Activated naive CD8-positive, alpha-beta T cell treated with anti-CD3 and anti-CD28 coated beads for 36 hours (primary cell): ENCODE measurements at places on chromosomes 13 and 19.

DNA sequence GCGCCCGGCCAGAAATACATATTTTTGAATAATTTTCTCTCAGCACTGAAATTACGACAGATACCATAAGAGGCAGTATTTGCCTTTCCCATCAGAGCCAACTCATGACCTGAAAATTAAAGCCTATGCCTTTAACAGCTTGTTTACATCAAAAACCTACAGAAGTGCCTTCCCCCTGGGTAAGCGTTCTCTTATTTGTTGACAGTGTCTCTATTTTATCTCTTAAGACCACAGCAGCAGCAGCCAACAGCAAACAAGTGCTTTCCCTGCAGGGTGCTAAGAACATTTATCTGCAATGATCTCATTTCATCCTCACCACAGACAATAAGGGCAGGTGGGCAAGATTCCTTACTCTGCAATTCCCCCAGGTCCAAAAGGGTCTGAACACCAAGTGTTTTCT lies 6.0 kb downstream of the AKAP8L start:
- H3K27me3 ChIP-seq, result no peaks in the 10 kb centered on the region
- no peak for DNase-seq
- peaks cover 16% of the 10 kb centered on the region for H3K36me3 ChIP-seq

GRCh38 chr13:23098161-23098907 lies 82.4 kb upstream of the SGCG start:
- no peaks in the 10 kb centered on the region for H3K27me3 ChIP-seq
- no peak for DNase-seq
- H3K4me1 ChIP-seq, result no peaks in the 10 kb centered on the region
- H3K36me3 ChIP-seq, result no peaks in the 10 kb centered on the region
- H3K4me3 ChIP-seq, result no peak overlapping the region

- no peak overlapping the region for H3K27ac ChIP-seq
- no peaks in the 10 kb centered on the region for H3K27me3 ChIP-seq
- H3K4me1 ChIP-seq, result peaks cover 24% of the 10 kb centered on the region
- DNase-seq, result no peak
- H3K4me3 ChIP-seq, result no peak overlapping the region
Observed at GRCh38 chr13:32423592-32423991, 4.3 kb downstream of the N4BP2L1 start.

DNA sequence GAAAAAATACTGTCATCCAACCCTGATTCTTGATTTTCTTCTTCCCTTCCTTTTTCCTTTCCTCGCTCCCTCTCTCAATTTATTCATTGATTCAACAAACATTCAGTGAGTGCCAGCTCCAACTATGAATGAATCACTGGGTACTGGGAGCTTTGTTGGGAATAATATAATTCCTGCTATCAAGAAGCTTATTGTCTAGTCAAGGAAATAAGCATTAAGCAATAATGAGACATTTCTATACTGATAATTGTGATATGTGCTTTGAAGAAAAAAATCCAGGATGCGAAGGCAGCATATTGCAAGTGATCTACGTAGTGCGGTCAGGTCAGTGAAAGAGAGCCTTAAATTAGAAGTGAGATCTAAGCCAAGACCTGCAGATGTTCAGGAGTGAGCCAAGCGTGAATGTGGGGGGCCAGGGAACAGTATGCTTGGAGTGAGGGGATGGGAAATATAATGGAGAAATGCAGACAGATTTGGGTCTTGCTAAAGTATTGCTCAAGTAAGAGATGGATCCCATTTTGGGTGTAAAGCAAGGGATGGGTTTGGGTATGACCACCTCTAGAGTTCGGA lies 253.5 kb downstream of the LHFPL6 start:
- H3K27ac ChIP-seq, result no peak overlapping the region
- no peaks in the 10 kb centered on the region for H3K36me3 ChIP-seq
- no peak overlapping the region for H3K4me3 ChIP-seq
- H3K27me3 ChIP-seq, result peaks cover 16% of the 10 kb centered on the region
- no peaks in the 10 kb centered on the region for H3K4me1 ChIP-seq

DNA sequence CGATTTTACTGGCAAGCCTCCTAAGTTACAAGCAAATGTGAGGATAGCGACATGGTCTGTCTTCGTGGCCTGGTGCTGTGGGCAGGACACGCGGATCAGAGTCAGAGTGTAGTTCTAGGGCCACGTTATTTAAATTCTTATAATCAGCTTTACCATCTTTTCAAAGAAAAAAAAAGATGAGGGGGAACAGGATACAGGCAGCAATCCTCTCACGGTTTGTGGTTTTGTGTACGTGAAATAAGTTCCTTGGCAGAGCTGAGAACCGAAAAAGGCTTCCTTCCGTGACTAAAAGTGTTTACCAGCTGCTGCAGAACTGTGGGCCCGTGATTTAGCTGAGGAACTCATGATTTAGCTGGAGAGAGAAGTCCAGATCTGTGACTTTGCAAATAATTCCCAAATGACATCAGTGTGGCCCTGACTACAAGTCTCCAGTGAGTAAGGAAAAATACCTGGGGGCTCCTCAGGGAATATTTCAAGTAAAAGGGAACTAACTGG lies 27.2 kb downstream of the RCBTB2 start:
- H3K36me3 ChIP-seq, result peaks cover 10% of the 10 kb centered on the region
- H3K4me3 ChIP-seq, result peak overlapping the region; percentile 36
- peaks cover 45% of the 10 kb centered on the region for H3K4me1 ChIP-seq
- no peaks in the 10 kb centered on the region for H3K27me3 ChIP-seq
- H3K27ac ChIP-seq, result peak overlapping the region; percentile 96
- DNase-seq, result peak; percentile 41

GRCh38 chr19:50204811-50205675 lies 1.6 kb downstream of the MYH14 start:
- peaks cover 73% of the 10 kb centered on the region for H3K27me3 ChIP-seq
- no peaks in the 10 kb centered on the region for H3K36me3 ChIP-seq
- DNase-seq, result peak; percentile 33
- no peaks in the 10 kb centered on the region for H3K4me1 ChIP-seq

GRCh38 chr13:22256111-22256639 lies 585.3 kb downstream of the FGF9 start:
- H3K4me1 ChIP-seq, result no peaks in the 10 kb centered on the region
- no peaks in the 10 kb centered on the region for H3K27me3 ChIP-seq
- peaks cover 6% of the 10 kb centered on the region for H3K36me3 ChIP-seq
- no peak for DNase-seq

GRCh38 chr13:95444006-95444730 lies 108.4 kb upstream of the CLDN10 start:
- peaks cover 2% of the 10 kb centered on the region for H3K27me3 ChIP-seq
- no peaks in the 10 kb centered on the region for H3K36me3 ChIP-seq
- no peak for DNase-seq
- no peak overlapping the region for H3K27ac ChIP-seq
- H3K4me3 ChIP-seq, result no peak overlapping the region
- H3K4me1 ChIP-seq, result peaks cover 3% of the 10 kb centered on the region
